Stimulated activated CD4-positive, alpha-beta T cell treated with anti-CD3 and anti-CD28 coated beads, Interleukin-1b, Interleukin-23, amount 100 ng/mL, for 24 hours (primary cell): ENCODE measurements at places on chromosomes 2 and 18.

DNA sequence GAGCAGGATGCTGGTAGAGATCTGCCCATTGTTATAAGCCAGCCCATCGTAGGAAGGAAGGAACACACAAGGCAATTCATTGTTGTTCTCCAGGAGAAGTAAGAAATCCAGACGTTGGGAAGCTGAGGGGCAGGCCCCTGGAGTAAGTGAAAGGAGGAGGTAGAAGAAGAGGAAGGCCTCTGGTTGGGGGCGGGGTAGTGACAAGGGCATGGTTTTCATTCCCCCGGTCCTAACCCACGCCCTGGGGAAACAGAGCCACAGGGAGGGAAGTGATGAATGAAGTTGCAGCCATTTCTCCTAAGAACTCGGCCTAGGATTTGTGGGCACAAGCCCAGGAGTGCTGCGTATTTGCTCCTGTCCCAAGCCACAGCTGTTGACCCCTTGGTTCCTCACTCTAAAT lies 18.0 kb downstream of the LBH start:
- DNase-seq = no peak

DNA sequence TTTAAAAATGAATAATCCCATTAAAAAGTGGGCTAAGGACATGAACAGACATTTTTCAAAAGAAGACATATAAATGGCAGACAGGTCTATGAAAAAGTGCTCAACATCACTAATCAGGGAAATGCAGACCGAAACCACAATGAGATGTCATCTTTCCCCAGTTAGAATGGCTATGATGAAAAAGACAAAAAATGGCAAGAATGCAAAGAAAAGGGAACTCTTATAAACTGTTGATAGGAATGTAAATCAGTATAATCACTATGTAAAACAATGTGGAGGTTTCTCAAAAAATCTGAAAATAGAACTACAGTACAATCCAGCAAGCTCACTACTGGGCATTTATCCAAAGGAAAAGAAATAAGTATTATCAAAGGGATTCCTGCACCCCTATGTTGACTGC lies 169.2 kb downstream of the METTL4 start:
- no peak for DNase-seq

DNA sequence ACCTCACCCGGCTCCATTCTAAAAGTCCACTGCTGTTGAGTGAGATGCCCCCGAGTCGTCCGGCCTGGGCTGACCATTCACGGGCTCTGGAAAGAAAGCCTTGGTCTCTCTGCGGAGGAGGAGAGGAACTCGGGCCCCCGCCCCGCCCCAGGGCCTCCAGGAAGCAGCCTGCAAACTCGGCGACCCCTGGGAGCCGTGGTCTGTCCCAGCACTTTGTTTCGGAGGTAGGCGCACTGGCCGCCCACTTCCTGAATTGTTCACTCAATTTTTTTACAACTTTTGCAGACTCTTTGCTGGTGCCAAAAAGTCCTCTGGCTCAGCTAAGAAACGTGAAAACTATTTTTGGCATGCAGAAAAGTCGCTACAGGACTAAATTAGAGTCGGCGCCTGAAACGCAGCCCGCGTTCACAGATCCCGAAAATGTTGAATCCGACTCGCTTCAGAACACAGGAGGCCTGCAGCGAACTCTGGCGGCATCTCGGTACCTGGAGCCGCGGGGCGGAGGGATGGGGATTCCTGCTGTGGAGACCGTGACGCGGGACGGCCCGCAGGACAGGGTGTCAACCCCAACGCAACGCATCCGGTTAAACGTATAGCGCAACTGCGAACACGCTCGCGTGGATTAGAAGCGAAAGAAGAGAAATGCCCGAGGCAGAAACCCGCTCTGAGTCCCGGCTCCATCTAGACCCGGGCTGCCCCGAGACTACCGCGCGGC lies 1.5 kb downstream of the PXDN start:
- no peak for DNase-seq

DNA sequence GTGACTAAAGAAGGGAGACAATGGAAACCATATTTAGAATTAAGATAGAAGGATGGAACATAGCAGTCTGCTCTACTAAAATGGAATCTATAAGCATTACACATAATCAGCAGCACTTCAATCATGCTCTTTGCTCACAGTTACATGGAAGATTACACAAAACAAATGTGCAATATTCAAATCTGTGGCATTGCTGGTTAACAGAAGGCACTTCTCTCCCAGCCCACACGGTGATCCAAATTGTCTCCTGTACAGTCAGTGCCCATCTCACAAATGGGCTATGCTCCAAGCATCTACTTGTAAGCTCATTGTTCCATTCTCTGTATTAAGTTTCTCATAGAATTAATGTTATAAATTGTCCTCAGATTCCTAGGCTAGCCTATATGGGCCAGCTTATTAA lies 716.6 kb downstream of the NRXN1 start:
- no peak for DNase-seq

DNA sequence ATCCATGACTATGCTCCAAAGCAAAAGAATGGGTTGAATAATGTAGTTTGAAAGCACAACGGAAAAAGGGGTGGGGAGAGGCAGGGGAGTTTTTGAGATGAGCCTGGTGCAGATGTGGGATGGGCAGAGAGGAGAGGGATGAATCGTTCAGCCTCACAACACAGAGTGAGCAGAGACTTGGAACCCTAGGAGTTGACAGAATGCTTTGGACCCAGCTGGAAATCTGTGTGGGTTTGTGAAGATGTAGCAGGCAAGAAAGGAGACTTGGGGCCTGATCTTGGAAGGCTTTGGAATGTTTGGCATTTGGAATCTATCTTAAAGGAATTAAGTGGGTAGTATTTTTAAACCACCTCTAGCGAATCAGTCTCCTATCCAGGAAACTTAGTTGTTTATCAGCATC lies 66.0 kb upstream of the KCTD1 start:
- DNase-seq = no peak

GRCh38 chr18:3791238-3791637 lies 341.3 kb downstream of the TGIF1 start:
- DNase-seq = no peak

GRCh38 chr2:65788556-65788955 lies 356.2 kb upstream of the SPRED2 start:
- DNase-seq = no peak

DNA sequence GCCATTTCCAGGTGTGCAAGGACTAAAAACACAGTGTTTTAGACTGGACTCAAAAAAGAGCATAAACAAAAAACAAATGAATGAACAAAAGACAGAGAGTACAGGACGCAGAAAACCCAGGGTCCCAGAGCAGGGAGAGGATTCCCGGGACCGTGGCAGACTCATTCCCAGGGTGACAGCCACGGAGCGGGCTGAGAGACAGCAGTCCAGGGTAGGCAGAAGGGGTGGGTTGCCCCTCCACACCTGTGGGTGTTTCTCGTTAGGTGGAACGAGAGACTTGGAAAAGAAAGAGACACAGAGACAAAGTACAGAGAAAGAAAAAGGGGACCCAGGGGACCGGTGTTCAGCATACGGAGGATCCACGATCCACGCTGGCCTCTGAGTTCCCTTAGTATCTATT lies 273.4 kb downstream of the EIPR1 start:
- no peak for DNase-seq

DNA sequence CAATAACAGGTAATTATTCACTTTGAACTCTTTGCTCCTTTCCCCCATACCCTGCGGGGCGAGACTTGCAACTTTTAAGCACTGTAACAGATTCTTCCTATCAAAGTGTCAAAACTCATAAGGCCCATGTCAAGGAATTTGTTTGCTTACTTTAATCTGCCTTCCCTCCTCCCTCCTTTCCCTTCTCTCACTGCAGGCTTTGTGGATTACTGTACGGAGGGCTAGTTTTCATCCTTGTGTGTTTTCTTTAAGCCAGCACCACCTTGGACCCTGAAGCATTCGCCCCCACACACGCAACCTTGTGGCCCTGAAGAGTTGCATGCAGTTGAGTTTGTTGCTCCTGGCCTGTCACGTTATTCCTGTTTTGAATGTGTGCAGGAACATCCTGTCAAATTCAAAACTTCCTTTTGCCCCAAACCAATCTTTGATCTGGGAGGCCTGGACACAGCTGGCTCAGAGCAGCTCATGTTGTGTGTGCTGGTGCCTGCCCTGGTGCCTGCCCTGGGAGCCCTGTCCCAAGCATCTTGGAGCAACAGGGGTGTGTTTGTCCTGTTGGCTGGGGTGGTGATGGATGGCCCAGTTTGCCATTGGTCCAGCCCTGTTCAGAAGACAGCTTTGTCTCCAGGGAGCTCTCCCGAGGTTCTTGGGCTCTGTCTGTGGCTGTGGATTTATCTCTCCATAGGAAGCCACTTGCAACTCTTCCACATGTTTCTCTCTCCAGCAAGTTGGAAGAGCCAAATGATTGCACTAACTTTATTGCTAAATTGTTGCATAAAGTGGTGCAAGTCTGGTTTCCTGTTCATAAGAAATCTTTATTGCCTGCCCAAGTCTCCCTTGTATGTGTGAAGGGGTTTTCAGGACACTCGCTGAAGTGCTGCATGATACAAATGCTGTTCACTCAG lies 199.6 kb downstream of the VAPA start:
- no peak for DNase-seq

DNA sequence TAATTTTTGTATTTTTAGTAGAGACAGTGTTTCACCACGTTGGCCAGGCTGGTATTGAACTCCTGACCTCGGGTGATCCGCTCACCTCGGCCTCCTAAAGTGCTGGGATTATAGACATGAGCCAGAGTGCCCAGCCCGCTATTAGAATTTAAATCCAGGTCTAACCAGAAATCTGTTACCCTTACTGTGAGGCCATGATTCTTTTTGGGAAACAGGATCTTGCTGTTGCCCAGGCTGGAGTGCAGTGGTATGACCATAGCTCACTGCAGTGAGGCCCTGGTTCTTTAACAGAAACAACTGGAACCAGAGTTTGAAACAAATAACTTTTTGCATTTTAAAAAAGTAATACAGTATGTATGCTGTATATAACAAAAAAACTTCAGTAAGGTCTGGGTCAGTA lies 75.7 kb downstream of the NOL10 start:
- no peak for DNase-seq

DNA sequence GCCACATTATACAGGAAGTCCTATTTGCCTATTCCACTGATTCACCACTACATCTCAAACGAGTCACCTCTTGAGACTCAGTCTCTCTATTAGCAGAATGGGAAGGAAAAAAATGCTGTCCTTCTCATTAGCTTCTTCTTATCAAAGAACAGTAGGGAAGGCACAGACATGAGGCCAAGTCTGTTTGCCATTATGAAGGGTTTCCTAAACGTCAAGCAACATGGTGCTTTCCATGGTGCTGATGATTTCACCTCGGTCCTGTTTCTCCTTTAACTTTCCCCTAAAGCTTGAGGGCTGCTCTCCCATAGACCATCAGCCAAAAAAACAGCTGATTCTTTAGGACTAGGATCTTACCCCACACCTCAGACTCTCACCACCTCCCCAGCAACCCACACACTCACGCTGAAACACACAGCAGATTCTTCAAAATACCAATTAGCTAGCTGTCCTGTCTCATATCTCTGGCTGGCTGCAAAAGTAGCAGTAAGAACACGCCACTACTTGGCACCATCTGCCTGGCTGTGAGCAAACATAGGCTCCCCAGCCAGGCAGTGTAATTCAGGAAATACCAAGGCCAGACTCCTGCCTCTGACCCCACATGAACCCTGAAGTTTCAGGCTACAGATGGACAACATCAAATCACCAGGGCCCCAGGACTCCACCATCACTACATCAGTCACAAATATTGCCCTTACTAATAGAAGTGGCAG lies 30.5 kb downstream of the GALNT14 start:
- no peak for DNase-seq

DNA sequence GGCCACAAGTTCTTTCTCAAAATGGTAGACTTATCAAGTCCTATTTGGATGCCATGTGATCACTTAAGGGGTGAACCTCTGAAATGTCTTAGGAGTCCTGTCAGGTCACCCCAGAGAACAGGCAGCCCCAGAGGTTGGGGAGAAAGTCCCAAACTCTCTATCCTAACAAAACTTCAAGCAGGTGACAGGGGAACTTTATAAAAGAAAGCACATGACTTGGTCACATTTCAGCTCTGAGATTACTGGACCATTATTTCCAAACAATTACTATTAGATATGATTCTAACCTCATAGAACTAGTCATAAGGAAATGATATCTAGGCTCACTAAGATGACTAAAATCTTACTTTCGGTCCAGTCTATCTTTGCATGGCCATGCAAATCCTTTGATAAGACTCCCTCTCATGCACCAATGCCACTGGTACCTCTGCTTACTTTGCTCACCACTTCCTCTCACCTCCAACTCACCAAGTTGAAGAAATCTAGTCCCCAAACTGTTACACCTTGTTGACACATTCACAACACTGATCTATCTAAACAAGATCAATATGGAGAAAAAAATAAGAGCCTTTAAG lies 107.0 kb downstream of the GALNT14 start:
- DNase-seq = no peak

- DNase-seq = no peak
Observed at GRCh38 chr2:19116918-19117317, 241.5 kb downstream of the OSR1 start.

DNA sequence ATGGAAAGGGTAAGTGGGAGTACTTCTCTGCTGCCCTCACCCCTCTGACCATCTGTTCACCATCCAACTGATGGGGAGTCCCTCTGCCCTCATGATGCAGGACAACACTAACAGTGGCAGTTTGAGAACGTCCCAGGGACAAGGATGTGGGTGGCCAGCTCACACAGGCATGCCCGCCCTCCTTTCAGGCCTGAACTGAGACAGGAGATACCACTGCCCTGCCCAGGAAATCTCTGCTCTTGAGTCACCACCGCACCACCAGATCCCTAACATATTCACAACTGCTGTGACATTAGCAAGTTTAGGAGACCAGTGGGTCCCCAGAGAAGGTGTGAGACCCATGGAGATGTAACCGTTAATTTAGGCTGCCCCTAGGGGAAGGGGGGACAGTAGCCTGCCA lies 66.2 kb downstream of the TRAPPC8 start:
- no peak for DNase-seq

DNA sequence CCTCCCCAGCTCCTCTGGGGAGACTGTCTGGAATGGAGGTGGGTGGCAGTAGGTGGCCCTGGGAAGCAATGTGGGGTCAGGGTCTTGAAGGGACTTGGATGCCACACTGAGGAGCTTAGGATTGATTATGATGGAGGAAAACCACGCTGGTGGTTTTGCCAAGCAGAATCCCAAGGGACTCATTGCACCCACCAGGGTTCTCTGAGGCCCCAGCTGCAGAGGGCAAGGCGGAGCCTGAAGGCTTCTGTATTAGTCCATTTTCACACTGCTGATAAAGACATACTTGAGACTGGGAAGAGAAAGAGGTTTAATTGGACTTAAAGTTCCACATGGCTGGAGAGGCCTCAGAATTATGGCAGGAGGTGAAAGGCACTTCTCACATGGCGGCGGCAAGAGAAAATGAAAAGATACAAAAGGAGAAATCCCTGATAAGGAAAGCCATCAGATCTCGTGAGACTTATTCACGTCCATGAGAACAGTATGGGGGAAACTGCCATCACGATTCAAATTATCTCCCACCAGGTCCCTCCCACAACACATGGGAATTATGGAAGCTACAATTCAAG lies 87.2 kb upstream of the YWHAQ start:
- DNase-seq = no peak

DNA sequence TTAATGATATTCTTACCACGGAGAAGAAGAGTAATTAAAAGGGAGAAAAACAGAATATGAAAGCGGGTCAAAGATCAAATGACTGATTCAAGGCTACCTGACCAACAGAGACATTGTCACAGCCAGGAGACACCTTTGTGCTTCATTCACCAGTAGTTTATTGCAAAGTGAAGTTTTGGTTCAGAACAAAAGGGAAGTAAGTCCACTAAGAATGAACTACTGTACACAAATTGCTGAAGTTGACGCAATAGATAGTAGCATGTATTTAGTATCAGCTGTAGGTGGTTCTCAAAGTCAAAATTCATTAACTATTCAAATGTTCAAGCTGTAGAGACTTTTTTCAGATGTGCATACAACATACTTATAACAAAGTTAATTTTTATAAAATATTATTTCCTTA lies 64.7 kb upstream of the COX7A2L start:
- no peak for DNase-seq
